CD8-positive, alpha-beta memory T cell (primary cell): ENCODE measurements at places on chromosomes 6 and 20. TPM values are rescaled to one million over a fixed set of nuclear protein-coding genes. Genes with fewer than 3 reads are reported as not detected.

DNA sequence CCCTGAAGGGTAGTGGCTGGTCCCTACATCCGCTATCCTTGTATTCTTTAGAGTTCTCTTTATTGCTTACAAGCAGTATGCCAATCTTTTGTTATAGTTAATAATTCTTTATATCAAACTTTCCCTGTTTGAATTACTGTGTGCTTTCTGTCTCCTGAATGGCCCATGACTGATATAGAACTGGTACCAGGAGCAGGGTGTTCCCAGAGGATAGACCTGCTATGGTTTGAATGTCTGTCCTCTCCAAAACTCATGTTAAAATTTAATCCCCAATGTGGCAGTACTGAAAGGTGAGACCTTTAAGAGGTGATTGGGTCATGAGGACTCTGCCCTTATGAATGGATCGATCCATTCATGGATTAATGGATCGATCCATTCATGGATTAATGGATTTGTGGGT lies 26.0 kb downstream of the CD164 start:
- DNase-seq = no peak

GRCh38 chr6:90730151-90730673 lies 143.3 kb upstream of the MAP3K7 start:
- DNase-seq = no peak

DNA sequence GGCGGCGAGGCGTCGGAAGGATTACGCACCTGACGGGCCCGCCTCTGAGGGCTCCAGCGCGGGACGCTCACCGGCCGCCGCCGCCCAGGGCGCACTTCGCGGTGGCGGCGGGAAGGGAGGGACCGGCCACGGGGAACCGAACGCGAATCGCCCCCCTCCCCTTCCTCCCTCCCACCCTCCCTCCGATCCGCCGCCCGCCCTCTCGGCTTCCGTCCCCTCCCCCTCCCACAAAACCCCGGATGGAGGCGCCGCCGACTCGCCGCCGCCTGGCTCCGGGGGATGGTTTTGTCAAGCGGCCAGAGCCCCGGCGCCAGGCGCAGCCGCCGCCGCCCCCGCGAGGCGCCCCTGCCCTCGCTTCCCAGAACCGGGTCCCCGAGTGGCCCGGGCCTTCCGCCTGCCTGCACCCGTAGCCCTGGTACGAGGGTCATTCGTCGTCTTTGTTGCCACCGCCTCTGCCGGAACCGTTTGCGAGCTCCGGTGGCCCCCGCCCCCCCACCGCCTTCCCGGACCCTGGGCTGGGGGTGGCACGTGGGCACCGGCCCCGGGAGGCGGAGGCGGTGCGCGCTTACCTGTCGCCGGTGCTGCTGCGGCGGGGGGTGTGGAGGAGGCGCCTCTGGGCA lies 398 bp downstream of the ZBTB2 start:
- peak; percentile 79 for DNase-seq

GRCh38 chr6:75273009-75273408 lies 11.6 kb downstream of the TMEM30A start:
- no peak for DNase-seq

DNA sequence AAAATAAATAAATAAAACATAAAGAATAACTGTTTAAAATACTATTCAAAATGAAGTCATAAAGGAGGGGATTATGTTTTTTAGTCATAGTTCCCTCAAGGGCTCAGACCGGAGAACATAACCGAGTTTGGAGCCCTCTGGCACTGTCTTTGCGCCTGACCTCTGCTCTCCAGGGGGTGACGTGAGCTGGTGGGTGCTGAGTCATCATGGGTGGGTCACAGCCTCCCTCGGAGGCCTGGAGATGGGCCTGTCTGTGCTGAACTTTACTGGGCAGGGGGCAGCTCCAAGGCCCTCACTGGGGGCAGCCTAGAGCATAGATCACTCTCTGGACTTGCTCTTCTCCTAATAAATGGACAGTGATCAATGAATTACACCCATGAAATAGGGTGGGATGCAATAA lies 3.1 kb upstream of the MAVS start:
- DNase-seq = no peak

GRCh38 chr6:159062564-159062945 lies 17.8 kb upstream of the TAGAP start:
- peak; percentile 34 for DNase-seq

DNA sequence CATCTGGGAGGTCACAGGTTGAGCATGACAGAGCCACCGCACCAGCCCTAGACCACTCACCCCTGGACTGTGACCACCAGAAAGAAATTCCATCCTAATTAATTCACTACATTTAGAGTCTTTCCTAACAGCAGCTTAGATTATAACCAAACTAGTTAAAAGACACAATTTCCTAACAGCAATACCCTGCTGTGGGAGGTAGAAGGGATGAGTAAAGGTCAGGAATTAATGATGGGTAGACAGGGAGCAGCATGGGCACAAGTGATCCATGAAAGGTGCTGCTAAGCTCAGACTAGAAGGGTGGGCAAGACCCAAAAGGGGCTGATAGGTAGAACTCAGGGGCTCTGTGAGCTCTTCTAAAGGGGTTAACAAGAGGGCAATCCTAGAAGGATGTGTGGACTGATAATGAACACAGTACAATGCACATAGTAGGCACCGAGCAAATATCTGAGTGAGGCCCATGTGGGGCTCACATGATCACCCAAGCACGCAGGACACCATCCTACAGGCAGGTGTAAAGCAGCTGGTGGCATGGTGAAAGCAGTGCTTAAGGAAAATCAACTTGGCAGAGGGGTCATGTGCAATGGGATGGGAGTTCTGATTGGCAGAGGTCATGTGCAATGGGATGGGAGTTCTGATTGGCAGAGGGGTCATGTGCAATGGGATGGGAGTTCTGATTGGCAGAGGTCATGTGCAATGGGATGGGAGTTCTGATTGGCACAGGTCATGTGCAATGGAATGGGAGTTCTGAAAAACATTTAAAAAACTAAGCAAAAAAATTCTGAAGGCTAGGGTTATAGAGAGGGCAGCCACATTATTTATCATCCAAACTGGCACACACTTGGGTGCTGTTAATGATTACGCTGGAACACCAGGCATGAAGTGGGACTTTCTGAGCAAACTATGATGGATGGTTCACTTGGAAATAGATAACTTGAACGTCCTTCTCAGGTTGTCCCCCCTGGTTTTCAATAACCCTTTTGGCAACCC lies 188.2 kb upstream of the FOXQ1 start:
- DNase-seq = no peak

DNA sequence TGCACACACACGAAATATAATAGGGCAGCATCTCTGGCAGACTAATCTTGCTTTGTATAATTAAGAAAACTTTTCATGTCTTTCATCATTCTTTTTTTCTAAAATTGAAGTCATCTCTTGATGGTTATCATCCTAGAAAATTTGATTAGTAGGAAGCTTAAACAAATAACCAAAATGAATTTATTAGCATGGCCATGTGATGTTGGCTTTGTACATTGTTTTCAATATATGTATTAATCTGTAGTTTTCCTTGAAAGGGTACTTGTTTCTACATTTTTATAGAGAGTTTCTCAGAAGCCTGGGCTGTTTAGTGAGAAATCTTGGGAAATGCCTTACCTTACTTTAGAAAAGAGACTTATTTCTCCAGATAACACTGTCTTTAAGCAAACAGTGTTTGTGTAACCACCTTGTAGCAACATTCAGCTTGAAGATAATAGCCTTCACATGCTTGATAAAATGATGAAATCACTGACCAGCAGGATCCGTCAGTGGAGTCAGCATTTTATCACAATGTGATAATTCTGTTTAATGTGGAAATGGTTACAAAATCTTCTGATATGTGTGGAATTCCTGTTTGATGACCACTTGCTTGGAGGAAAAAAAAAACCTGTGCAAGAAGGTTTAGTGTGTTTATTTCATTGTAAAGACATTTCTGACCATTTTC lies 147.8 kb downstream of the MACROD2 start:
- DNase-seq = no peak

- DNase-seq = no peak
Observed at GRCh38 chr6:161480421-161481155, 206.7 kb upstream of the AGPAT4 start.

DNA sequence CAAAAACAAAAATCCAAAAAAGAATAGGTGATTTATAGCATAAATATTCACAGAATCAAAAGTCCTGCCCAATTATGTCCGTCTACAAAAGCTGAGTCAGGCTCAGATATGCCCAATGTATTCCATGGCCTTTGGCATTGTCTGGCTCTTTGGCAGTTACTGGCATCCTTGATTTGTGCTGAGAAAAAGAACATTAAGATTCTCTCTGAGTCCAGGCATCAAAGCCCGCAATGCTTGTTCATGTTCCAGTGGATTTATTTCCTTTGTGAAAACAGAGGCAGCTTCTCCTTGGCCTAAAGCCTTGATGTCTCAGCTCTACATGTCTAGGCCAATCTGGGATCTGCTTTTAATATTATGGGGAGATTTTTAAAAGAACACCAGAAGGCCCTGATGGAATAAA lies 76.1 kb upstream of the SLC4A11 start:
- no peak for DNase-seq

DNA sequence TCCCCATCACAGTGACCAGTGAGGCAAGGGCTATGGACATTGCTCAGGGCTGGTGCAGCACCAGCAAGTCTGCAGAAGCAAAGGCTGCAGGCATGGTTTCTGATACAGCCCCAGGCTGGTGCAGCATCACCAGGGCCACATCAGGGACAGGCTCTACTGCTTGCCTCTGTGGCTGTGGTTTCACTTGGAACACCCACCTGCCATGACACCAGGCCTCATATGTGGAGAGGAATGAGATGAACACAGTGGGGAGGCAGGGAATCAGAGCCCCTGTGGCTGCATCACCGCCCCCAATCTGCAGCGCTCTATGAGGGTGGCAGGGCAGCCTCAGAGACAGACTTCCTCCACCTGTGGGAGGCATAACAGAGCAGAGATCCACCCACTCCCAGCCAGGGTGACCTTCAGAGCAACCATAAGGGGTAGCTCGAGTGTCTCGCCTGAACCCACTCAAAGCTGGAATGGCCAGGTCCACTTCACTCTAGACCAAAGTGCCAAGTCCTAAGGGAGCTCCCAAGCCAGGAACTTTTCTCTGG lies 7.9 kb downstream of the RING1 start:
- no peak for DNase-seq

DNA sequence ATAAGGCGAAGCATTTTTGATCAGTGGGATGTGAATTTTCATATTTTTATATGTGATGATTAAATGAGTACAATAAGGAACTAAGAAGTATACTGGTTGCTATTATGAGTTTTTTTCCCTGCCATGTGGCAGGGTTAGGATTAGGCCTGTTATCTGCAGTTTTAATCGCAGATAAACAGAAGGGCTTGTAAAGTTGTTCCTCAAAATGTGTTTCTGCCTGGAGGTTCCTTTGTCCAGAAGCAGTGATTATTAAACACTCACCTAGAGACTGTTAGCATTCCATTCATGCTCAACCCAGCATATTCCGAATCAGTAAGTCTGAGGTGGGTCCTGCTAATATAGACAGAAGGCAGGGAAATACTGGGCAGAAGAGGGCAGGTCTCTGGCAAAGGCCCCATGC lies 316.0 kb downstream of the CLIC5 start:
- DNase-seq = no peak

GRCh38 chr6:159608961-159609651 lies 83.9 kb downstream of the SOD2 start:
- no peak for DNase-seq

DNA sequence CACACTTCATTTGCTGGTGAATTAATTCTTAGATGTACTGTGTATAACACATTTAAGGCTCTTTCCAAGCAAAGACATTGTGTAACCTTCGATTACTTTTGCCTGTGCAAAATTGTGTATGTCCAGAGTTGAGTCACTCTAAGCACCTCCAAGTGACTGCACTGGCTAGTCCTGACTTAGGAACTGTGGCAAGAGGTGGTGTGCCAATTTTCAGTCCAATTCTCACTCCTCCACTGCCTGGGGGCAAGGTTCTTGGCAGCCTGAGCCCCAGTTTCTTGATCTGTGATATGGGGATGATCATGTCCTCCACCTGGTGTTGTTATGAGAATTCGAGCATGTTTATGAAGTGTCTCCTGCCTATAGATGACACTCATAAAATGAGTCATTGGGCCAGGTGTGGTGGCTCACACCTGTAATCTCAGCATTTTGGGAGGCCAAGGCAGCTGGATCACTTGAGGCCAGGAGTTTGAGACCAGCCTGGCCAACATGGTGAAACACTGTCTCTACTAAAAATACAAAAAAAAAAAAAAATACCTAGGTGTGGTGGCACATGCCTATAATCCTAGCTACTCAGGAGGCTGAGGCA lies 105.3 kb upstream of the CDYL start:
- DNase-seq = no peak

- no peak for DNase-seq
Observed at GRCh38 chr6:170193326-170193821, 97.5 kb downstream of the DLL1 start.

DNA sequence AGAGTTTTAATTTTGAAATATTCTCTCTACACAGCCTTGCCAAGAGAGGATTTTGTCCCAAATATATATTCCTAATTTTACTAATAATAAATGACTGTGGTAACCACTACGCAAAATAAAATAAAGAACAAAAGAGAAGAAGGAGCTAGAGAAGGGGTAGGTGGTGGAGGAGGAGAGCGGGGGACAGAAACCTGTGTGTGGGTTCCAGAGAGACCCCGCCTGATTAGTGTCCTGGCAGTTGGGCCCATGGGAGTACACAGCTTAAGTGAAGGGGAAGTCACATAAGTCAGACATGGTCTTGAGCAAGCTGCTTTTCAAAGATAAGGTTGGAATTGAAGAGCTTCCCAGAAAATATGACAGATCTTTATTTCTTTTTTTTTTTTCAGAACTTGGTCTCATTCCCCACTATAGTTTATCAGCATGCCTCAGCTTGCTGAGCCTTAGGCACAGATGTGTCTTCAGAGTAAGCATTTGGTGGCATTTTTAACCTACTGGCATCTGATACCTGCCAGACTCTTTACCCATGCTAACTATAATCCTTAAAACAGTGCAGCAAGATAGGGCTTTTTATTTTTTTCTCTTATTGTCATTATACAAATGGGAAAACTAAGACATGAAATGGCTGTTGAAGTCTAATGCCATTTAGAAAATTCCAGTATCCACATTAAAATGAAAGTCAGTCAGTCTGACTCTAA lies 9.6 kb upstream of the RHAG start:
- DNase-seq = no peak

- no peak for DNase-seq
Observed at GRCh38 chr20:55360895-55361294, 644.4 kb downstream of the CBLN4 start.

DNA sequence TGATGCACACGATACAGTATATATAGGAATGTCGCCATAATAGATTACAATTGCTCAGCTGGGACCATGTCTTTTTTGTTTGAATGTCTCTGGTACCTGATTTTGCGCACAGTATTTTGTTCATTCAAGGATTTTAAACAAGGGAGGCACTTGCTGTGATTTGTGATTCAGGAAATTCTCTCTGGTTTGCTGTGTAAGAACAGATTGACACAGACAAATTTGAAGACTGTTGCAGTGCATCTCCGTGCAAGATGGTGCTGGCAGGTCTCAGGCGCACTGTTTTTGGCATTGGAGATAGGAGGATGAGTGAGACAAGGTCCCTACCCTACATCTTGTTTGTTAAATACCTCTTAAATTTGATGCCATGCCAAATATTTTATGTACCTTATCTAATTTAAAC lies 2.5 kb downstream of the MAPRE1 start:
- no peak for DNase-seq

The PPP2R5D gene
- polyA plus RNA-seq = 32.5 TPM

The TMEM200A gene
- 1.5 TPM for polyA plus RNA-seq

The ADGB gene
- not detected for polyA plus RNA-seq

The EEF1E1 gene
- 48.3 TPM for polyA plus RNA-seq

The TMEM217 gene
- polyA plus RNA-seq = 0.44 TPM

The SRC gene
- 1.2 TPM for polyA plus RNA-seq

The GMPR gene
- 0.82 TPM for polyA plus RNA-seq

The KCNQ5 gene
- polyA plus RNA-seq = 0.85 TPM

The NNAT gene
- not detected for polyA plus RNA-seq

The SLC24A3 gene
- polyA plus RNA-seq = not detected

The MLN gene
- polyA plus RNA-seq = not detected
